Adrenal gland (tissue), 19 donors: ENCODE measurements at places on chromosomes 13 and 19. TPM values are rescaled to one million over a fixed set of nuclear protein-coding genes. Genes with fewer than 3 reads are reported as not detected.

GRCh38 chr19:2625434-2625833 lies 77.1 kb downstream of the GNG7 start:
- H3K36me3 ChIP-seq, result no peaks in the 10 kb centered on the region
- H3K27me3 ChIP-seq, result no peaks in the 10 kb centered on the region
- no peak overlapping the region for H3K27ac ChIP-seq

DNA sequence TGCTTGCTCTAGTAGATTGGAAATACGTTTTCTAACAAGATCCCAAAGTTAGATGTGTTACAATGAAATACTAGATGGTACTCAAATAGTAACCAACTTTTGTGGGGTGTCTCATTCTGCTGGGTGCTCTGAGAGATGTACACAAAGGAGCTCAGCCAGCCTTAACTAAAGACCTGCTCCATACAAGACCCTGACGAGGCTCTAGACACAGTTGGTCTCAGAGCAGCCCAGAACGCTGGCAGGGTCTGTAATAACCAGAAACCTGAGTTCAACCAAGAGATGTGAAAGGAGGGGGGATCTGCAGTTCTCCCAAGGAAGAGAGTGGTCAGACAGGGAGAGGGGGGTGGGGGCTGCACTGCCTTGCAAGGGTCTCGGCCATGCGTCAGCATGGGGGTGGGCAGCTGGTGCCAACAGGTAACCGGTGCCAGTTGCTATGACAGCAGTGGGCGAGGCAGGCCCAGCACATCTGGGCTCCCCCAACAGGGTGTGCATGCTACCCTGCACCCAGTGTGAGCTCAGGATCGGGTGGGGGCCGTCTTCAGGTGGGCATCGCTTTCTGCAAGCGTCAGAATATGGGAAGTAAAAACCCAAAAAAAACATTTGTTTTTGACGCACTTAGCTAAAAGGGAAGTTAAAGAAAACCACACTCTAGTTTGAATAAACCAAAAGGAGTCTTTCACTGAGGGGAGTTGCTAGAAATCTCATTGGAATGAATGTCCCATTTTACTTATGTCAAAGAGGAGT lies 68.0 kb upstream of the GPR183 start:
- no peaks in the 10 kb centered on the region for H3K36me3 ChIP-seq
- DNase-seq, result no peak
- no peaks in the 10 kb centered on the region for H3K27me3 ChIP-seq
- H3K27ac ChIP-seq, result no peak overlapping the region
- no peaks in the 10 kb centered on the region for H3K4me1 ChIP-seq
- no peak overlapping the region for H3K4me3 ChIP-seq

DNA sequence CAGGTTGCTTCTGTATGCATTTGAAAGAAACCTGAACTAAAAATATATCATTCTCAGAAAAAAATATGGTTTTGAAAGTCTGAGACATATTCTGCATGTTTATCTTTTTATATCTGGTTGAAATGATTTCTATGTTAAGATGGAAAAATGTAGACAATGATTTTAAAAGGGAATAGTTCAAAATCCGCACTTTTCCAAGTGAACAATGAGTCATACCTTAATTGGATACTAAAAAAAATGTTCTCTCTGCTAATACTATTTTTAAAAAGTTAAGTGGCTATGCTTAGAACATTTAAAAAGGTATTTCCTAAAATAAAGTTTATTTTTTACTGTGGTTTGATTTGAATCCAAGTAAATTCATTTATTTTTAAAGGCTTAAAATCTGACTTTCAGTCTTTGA lies 801.4 kb downstream of the SLITRK6 start:
- no peak overlapping the region for H3K4me3 ChIP-seq
- no peaks in the 10 kb centered on the region for H3K36me3 ChIP-seq

DNA sequence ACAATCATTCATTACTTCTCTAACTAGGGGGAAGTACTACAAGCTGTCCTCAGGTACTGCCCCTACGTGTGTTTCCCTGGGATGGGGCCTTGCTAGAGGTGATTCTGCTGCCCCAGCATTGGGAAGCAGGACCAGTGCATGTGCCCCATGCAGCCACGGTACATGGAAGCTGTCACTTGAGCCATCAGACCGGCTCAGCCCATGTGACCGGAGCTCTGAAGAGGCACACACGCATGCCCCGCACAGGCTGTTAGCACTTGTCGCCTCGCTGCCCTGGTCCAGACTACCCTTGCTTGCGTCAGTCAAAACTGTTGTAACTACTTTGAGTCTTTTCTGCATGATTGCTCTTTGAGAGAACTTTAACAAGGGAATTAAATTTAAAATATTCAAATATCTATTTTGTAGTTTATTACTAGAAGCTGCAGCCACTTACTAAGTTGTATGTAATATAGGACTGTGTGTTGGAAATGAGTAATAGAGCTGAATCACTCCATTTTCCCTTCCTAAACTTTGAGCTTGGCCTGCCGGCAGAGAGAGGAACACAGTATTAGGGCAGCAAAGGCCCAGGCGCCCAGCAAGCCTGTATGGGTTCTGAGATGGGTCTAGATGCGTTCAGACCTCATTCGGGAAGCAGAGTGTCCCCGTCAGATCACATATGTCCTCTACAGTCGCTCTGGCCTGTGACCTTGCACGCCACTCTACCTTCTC lies 42.2 kb downstream of the DHRS12 start:
- peaks cover 58% of the 10 kb centered on the region for H3K36me3 ChIP-seq
- DNase-seq, result no peak
- no peak overlapping the region for H3K4me3 ChIP-seq

The COL4A1 gene
- 183 TPM for total RNA-seq

The KLK3 gene
- total RNA-seq, result 0.31 TPM

The AMER2 gene
- total RNA-seq, result not detected
